CD14-positive monocyte (primary cell): ENCODE measurements at places on chromosomes 16 and 17. TPM values are rescaled to one million over a fixed set of nuclear protein-coding genes. Genes with fewer than 3 reads are reported as not detected.

KIAA0753 gene
- polyA plus RNA-seq, result 1.7 TPM

PROCA1 gene
- 5.5 and 8.9 TPM in 2 replicates for polyA plus RNA-seq

PIGL gene
- 24.6 and 44.2 TPM in 2 replicates for polyA plus RNA-seq

CD79B gene
- 21.8 TPM for polyA plus RNA-seq

CHD9NB gene
- not detected in 2 replicates for polyA plus RNA-seq

GRCh38 chr16:75111961-75112733, 4.4 kb downstream of the LDHD start:
- H3K36me3 ChIP-seq, result no peaks in the 10 kb centered on the region
- peaks cover 69% of the 10 kb centered on the region for H3K4me1 ChIP-seq
- H3K27me3 ChIP-seq, result no peaks in the 10 kb centered on the region
- H3K4me3 ChIP-seq, result no peak overlapping the region

GRCh38 chr16:80700558-80700957, 103.8 kb downstream of the CDYL2 start:
- no peaks in the 10 kb centered on the region for H3K4me1 ChIP-seq
- no peak overlapping the region for H3K27ac ChIP-seq
- no peaks in the 10 kb centered on the region for H3K36me3 ChIP-seq
- no peak for DNase-seq

DNA sequence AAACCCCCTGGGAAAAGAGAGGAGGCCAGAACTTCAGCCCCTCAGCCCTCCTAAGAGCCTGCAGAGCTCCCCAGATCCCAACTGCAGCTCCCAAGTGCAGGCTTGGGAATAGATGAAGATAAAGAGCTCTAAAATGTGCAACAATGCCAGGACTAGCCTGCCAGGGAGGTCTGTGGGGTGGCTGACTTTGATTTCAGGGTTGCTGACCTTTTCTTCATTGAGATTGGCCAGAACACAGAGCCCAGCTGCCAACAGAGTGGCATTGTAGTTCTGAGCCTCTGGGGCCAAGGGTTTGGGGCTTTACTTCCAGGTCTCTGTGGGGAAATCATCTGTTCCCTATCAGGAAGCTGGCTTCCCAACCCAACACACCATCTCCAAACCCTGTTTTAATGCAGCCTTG, 120.6 kb downstream of the COPRS start:
- no peaks in the 10 kb centered on the region for H3K27me3 ChIP-seq
- H3K4me1 ChIP-seq, result no peaks in the 10 kb centered on the region
- no peak overlapping the region for H3K4me3 ChIP-seq
- H3K36me3 ChIP-seq, result no peaks in the 10 kb centered on the region
- H3K27ac ChIP-seq, result no peak overlapping the region
- DNase-seq, result no peak

GRCh38 chr17:71412803-71413202, 708.0 kb upstream of the SOX9 start:
- no peak overlapping the region for H3K27ac ChIP-seq
- H3K36me3 ChIP-seq, result no peaks in the 10 kb centered on the region
- no peaks in the 10 kb centered on the region for H3K4me1 ChIP-seq
- no peaks in the 10 kb centered on the region for H3K27me3 ChIP-seq
- H3K4me3 ChIP-seq, result no peak overlapping the region
- DNase-seq, result no peak

DNA sequence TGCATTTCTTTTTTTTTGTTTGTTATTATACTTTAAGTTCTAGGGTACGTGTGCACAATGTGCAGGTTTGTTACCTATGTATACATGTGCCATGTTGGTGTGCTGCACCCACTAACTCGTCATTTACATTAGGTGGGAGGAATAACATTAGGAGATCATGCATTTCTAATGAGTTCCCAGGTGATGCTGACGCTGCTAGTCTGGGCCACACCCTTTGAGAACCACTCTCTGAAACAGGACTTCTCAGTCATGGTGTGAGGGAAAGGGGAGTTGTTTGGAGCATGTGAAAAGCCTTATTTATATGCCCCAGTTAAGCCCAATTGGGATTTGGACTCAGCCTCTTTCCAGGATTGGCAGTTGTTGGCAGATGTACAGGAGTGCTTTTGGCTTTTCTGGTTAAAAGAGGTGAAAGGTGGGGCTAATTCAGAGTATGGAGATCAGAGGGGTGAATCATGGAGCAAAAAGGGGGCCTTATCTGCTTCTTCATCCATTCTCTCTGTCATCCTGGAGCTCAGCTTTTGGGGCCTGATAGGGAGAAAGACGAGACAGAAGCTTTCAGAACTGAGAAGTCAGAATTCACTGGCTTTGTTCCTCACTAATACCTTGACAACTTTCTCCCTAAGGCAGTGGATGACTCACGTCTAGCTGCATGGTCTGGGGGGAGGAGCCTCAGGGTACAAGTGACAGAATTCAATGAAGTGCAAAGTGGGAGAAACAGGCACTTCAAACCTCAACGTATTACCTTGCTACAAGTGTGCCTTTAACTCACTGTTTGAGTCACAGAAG, 180.0 kb upstream of the CACNG3 start:
- no peaks in the 10 kb centered on the region for H3K27me3 ChIP-seq
- no peaks in the 10 kb centered on the region for H3K36me3 ChIP-seq
- no peak for DNase-seq
- no peaks in the 10 kb centered on the region for H3K4me1 ChIP-seq
- H3K27ac ChIP-seq, result no peak overlapping the region
- no peak overlapping the region for H3K4me3 ChIP-seq

GRCh38 chr17:64178011-64178825, 48.3 kb upstream of the ERN1 start:
- H3K36me3 ChIP-seq, result no peaks in the 10 kb centered on the region
- no peak for DNase-seq
- peaks cover 89% of the 10 kb centered on the region for H3K4me1 ChIP-seq
- H3K4me3 ChIP-seq, result no peak overlapping the region
